ENCODE measurements at places on chromosomes 4 and X.

DNA sequence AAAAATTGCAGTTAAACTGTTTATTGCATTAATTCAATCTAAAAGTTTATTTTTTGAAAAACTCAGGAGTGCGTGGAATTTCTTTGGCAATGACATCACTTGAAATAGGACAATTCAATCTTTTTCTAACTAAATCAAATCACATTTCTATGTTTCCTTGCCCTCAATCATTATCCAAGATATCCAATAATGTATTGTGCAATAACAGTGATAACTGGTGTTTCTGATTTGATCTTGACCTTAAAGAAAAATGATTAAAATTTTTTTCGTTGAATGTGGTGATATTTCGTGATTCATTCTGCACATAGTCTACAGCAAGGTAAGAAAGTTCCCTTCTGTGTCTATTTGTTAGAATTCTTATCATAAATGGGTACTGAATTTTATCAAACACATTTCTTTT lies 163.2 kb downstream of the SPCS3 start:
- H3K4me1 ChIP-seq = no peaks in the 10 kb centered on the region
- H3K36me3 ChIP-seq = no peaks in the 10 kb centered on the region
- H3K4me3 ChIP-seq = no peak overlapping the region
- no peak for DNase-seq

DNA sequence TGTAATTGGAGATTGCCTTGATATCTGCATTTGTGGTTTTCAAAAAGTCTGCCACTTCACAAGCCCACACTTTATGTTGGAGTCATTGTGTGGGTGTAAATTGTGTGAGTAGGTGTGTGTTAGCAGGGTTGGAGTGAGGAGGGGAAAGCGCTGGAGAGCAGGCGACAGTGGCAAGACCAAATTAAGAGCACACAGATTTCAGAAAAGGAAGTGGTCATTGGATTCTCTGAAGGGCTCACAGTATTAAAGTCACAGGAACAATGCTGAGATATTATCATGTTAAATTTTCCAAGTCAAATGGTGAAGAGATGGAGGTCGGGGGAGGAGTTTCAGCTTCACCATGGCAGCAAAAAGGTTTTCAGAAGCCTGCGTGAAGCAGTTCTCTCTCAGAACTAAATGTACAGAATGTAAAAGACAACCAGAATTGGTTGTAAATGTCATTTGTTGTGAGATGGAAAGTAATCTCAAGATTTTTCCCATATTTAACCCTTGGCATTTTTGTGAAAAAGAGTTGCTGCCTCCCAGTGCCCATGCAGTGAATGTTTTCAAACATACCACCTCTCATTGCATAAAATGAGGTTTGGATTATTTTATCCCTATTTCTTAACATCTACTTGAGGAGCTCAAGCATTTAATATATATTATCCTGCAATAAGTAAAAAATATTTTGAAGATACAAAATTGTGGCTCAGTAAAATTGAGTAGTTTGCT lies 265.9 kb downstream of the ZNF674 start:
- peak overlapping the region; percentile 36 for H3K27ac ChIP-seq
- DNase-seq = no peak
- no peaks in the 10 kb centered on the region for H3K27me3 ChIP-seq

- no peaks in the 10 kb centered on the region for H3K27me3 ChIP-seq
- no peak for DNase-seq
- H3K36me3 ChIP-seq = no peaks in the 10 kb centered on the region
- H3K4me1 ChIP-seq = no peaks in the 10 kb centered on the region
Observed at GRCh38 chr4:41512596-41512995, 25.4 kb upstream of the LIMCH1 start.

- H3K27ac ChIP-seq = no peak overlapping the region
- no peaks in the 10 kb centered on the region for H3K4me1 ChIP-seq
- H3K36me3 ChIP-seq = no peaks in the 10 kb centered on the region
Observed at GRCh38 chr4:65242156-65242846, 428.0 kb downstream of the EPHA5 start.

All from activated CD4-positive, alpha-beta T cell treated with anti-CD3 and anti-CD28 coated beads, Interleukin-2, amount 10 ng/mL, durations not matched to agents 7 days and 5 days (primary cell).